Effector CD4-positive, alpha-beta T cell (primary cell): ENCODE measurements at places on chromosomes 1 and 21.

DNA sequence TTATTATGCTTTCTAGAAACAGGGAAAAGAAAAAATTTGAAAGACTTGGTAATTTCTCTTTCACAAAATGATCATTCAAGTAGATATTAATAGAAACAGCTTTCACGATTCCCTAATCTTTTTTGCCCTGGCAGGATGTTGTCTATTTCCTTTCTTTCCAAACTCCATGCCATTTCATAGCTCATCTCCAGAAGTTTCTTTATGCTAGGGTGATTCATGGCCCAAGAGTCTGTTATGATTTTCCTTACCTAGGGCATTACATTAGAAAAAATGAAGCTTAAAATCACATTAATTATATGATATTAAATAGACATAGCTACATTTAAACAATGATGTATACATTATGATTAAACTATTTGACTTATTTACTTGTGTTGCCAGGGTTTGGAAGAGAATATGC, 762.1 kb downstream of the LTN1 start:
- no peak for DNase-seq

DNA sequence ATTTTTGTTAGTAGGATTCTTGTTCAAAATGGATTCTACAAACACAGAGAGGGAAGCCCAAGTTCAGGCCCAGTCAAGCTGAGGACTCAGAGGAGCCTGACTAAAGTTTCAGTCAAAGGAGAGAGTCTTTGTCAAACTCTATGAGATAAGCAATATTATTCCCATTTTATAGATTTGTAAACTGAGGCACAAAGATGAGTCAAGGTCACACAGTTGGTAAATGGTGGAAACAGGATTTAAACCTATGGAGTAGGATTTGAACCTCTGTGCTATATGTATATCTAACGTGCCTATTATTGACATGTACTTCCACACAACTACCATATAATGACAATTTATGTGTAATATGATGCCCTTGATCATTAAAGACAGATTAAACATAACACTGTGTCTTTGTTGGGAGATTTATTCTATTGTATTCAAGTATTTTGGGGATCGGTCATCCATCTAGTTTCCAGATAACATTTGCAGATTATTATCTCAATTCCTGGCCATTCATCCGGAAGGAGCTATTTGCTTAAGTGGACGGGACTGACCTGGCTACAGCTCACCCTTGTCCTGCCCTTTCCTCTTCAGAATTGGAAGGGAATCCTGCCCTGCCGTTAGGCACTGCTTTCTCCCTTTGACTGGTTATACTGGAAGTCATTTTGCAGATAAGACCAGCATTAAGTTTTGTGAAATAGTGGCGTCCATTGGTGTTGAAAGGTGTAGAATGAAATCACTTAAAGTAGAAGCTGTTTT, 86.1 kb upstream of the LMO4 start:
- DNase-seq: no peak

DNA sequence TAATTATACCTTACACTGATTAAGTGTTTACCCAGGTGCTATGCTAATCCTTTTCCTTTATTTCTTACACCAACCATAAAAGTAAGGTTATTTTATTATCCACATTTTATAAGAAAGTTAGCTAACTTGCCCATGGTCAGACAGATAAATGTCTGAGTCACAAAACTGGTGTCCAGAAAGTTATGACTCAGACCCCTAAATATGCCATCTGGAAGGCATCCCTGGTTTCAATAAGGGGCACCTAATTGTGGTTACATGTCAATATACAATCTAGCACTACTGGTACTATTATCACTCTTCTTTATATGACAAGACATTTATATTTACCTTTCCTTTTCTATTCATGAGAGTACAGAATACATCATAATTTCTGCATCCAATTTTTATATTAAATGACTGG, 496.5 kb upstream of the ADGRL2 start:
- no peak for DNase-seq

DNA sequence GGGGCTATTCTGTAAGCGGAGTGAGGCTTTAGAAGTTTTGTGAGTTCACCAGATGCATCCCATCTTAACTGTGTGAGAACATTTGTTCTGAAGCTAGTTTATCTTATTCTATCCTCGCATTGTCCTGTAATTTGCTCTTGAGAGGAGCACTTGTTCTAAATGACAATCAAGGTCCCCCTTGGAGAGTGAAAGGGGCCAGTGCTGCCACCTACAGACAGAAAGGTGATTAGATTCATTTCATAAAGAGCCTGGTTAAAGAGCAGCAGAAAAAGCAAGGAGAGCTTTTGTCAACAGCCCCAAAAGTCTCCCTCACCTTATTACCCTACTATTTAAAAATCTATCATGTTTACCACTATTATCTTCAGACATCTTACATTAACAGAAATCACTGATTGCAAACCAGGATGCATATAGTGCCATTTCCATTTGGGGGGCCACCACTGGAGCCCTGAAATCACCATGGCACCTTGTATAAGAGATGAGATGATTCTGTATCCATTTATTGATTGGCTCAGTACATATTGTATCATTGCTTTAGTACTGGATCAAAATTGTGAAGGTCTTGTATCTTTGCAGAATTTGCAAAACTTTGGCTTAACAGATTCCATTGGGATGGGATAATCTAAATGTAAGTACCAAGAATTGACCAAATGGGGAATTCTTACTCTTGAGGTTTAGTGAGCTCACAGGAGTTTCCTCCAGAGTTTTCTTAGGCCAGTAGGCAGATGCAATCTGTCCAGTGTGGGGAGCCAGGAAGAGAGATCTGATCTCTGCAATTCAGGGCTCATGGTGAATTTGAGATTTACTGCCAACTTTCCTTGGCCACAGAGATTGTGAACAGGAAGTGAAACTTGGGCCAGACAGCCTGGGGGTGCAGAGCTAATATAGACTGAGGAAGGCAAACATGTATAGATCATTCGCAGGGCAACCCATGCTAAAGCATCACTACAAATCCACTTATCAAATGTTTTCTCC, 64.3 kb upstream of the TRABD2B start:
- no peak for DNase-seq

GRCh38 chr21:17454315-17455027, 58.4 kb upstream of the CXADR start:
- no peak for DNase-seq

- DNase-seq: no peak
Observed at GRCh38 chr21:35179990-35180540, 131.0 kb upstream of the RUNX1 start.

- DNase-seq: no peak
Observed at GRCh38 chr1:221809091-221810029, 67.5 kb upstream of the DUSP10 start.

- DNase-seq: no peak
Observed at GRCh38 chr21:38261851-38262250, 5.1 kb downstream of the KCNJ15 start.

DNA sequence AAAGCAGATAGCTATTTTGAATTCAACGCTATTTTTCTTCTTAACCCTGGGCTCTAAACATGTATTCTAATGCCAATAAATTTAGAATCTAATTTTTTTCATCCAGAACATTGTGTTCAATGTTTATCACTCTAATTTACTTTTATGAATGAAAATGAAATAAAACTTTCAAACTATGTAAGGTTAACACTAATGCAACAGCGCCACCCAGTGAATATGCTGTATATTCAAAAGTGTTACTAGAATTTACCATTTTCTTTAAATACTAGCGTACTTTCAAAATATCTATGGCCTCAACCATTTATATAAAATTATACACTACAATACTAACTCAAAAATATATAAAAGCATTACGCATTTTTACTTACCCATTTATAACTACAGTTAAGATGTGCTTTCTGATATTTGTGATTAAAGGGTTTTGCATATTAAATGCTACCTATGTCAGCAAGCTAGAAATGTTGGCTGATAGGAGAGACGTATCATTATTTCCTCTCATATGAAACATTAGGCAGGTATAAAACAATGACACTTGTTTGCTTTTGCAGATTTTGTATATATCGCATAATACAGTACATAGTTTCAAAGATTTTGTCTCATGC, 5.9 kb upstream of the NUF2 start:
- DNase-seq: peak; percentile 48

- DNase-seq: no peak
Observed at GRCh38 chr1:232226197-232226712, 403.7 kb downstream of the SIPA1L2 start.

DNA sequence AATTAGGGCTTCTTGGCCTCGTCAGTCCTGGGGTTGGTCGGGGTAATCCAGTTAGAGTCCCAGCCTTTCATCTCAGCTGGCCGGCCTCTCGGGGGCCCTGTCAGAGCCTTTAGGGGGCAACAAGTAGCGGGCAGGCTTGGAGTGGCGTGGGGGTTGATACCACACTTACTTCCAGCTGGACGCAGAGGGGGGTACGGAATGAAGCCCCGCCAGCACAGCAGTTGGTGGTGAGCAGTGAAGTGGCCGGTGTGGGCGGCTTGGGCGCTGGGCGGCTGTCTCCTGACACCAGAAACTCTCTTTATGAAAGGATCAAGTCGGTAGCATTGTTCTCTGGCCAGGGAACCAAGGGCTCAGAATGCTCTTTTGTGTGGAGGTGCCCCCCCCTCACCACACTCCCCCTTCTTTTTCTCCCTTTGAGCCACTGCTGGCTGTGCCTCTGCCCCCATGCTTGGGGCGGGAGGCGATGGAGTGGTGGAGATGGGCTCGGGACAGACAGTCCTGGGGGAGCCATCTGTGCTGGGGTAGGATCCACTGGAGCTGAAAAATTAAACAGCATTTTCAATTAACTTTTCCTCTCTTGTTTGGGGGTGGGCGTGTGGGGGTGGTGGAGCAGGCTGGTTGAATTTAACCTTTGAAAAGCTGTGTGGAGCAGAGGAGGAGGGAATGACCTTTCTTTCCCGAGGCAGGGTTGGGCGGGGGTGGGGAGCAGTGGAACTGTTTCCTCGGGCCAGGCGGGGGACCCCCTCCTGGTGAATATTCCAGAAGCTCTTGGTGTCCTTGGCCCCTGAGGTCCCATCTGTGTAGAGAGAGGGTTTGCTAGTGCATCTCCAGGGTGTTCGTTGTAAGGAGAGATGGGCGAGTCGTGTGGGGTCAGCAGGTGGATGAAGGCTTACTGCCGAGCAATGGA, 102.7 kb downstream of the RNF220 start:
- DNase-seq: no peak

GRCh38 chr1:47709019-47709871, 271.4 kb downstream of the FOXD2 start:
- no peak for DNase-seq

GRCh38 chr1:24657781-24658180, 14.7 kb downstream of the SRRM1 start:
- DNase-seq: no peak

DNA sequence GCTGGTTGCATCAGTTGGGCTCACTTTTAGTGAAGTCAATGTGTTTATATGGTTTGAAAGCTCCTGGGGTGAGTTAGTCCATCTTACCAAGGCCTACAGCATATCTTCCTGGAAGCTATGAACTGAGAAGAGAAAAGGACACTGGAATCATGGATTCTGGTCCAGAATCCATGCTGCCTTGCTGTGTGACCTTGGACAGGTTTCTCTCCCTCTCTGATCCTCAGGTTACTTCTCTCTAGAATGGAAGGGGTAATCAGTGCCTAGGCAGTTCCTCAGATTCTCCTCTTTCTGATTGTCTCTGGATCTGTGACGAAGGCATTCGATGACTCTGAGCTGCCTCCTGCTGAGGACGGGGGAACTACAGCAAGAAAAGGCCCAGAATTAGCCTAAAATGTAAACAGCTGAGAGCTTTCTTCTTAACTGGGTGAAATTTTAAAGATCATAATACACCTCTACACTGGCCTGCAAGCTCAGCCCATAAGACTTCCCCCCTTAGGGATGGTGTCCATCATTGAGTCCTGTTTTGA, 425.0 kb upstream of the VAMP3 start:
- no peak for DNase-seq

DNA sequence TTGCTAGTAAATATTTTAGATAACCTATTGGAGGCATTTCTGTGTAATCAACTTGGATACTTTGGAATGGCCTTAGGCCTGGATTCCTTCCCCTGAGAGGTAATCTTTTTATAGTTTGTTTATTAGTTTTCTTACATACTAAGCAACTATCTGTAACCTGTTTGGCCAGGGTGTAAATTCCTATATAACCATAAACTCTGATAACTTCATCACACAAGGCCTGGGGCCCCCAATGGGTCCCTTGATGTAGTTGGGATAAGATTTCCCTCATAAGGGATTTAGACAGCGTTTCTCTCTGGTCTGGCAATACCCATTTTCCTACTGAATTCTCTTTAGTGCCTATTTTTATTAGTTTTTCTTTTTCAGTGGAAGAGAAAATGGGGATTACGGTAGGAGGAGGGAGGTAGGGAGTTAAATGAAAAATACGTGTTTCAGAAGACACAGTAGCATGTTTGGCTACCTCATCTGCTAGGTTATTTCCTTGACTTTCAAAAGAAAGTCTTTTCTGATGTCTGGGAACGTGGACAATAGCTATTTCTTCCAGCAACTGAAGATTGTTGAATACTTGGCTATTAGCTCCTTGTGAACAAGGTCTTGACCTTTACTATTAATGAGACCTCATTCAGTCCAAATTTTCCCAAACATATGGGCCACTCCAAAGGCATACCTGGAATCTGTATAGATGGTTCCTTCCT, 7.4 kb upstream of the AADACL3 start:
- DNase-seq: no peak

GRCh38 chr1:155453141-155453540, 109.5 kb downstream of the ASH1L start:
- no peak for DNase-seq

DNA sequence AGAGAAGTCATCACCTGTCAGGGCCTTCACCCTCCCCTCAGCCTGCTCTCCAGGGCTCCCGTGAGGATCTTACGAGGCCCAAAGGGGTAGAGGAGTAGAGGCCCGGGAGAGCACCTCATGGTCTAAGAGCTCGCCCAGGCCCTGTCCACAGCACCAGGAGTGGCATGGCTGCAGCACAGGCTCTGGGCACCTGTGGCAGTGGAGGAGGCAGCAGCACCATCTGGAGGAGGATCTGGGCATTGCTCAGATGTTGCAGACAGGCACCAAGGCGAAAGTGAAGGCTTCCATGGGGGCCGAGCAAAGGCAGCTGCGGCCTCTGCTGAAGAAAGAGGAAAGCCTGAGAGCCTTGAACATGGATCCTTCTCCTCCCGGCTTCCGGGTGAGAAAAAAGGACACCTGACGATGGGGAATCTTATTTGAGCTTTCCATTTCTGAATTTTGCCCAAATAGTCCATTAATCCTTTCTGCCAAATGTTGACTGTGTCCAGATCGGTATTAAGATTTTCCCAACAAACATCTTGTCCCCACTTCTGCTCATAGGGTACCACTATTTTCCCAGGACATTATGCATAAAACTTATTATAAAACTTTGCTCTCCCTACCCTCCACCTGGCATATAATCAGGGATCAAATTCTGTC, 604.7 kb downstream of the PTPRC start:
- peak; percentile 33 for DNase-seq

DNA sequence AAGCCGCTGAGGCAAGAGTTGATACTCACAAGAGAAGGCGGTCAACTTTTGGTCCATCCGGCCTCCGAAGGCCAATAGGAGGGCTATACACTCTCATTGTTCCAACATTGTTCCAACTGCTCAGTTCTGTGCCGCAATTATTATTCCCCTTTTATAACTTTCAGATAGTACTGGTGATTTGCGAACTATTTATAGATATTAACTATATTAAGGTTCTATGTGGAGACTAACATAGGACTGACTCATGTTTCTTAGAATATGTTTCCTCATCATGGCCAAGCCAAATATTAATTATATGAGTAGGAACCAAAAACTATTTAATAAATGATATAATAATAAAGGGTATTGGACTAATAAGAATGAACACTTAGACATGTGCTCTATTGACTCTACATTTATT, 96.7 kb upstream of the LBR start:
- DNase-seq: no peak
